Cerebellum (tissue), 4 donors: ENCODE measurements at places on chromosomes 4 and X.

GRCh38 chr4:61511716-61512488, 311.8 kb downstream of the ADGRL3 start:
- DNase-seq: no peak

DNA sequence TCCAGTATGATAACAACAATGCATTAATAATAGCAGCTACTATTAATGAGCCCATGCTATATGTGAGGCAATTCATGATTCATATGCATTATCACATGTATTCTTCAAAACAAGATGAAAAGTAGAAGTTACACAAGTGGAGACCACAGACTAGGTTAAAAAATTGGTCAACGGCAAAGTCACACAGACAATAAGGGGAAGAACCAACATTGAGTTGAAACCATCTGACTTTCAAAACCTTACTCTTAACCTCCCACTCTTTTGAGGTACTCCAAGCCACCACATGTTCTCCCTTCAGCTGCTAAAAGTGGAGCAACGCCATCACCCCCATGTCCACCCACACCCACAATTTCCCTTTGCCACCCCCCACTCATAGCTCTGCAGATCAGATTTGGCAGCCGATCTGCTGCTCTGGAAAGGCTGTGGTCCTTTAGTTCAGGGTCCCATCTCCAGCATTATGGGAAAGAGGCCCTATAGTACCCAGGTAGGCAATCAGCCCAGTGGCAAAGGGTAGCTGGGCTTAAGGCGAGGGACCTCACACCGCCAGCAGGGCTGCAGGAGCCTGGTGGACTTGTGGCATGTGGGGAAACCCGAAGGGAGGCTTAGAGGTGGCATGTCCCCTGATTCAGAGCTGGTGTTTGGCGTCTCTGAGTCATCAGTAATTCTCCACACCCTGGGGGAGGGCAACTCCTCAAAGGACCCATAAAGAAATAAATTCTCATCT, 33.5 kb upstream of the CYBB start:
- DNase-seq: no peak

DNA sequence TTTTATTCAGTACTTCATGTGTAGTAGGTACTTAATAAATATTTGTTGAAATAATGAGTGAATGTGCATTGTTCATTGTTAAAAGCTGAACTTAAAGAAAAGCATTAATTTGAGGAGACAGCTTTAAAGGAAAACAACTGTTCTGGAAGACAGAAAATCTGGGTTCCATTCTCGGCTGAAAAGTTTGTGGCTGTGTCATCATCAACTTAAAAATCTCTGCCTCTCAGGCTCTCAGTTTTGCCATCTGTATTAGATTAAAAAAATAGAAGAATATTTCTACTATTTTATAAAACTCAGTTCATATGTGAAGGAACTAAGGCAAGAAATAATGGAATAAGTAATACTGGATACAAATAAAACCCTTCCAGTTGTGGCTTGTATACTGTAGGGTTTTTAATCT, 62.5 kb downstream of the FSTL5 start:
- no peak for DNase-seq

DNA sequence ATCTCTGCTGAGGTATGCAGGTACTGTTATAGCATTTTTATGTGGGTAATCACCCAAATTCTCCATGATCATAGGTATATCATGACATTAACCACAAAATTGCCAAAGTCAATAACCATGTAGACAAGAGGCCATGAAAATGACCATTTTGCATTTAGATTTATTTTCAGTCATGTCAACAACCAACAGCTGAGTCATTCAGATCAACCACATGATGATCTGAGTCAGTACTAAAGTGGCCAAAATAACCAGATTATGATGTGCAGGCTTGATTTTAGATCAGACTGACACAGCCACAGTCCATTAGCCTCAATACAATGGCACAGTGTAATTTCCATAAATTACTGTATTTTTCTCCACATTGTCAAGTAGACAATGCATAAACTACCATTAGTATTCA, 240.5 kb downstream of the GRIA3 start:
- no peak for DNase-seq

GRCh38 chr4:3867403-3868100, 101.4 kb downstream of the ADRA2C start:
- no peak for DNase-seq

DNA sequence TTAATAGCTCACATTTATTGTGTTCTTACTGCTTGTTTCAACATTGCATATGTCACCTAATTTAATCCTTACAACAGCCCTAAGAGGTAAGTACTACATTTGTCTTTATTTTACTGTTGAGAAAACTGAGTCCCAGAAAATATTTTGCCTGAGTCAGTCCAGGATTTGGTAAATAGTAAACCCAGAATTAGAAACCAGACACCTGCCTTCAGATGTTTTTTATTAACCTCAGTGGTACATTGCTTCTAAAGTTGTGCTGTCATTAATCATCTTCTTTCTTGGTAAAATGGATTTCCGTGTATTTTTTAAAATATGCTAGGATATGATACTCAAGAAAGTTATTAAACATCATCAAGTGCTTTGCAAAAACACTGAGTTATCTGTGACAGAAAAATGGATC, 31.4 kb downstream of the USP53 start:
- DNase-seq: no peak

DNA sequence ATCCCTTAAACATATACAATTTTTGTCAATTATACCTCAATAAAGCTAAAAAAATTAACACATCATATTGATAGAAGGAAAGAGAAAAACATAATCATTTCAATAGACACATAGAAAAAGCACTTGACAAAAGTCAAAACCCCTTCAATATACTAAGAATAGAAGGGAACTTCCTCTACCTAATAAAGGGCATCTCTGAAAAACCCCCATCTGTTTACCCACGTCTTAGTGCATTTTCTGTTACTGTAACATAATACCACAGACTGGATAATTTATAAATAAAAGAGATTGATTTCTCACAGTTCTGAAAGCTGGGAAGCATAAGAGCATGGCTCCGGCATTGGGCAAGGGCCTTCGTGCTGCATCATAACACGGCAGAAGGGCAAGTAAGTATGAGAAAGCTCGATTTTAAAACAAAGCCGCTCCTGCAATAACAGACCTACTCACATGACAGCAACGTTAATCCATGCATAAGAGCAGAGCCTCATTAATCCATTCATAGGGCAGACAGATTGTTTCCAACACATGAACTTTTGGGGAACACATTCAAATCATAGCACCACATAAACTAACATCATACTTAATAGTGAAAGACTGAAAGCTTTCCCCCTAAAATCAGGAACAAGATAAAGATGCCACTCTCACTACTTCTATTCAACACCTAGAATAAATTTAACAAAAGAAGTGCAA, 15.7 kb downstream of the STEEP1 start:
- no peak for DNase-seq

GRCh38 chrX:140710710-140711109, 1.2 kb downstream of the LINC00632 start:
- DNase-seq: peak; percentile 71

DNA sequence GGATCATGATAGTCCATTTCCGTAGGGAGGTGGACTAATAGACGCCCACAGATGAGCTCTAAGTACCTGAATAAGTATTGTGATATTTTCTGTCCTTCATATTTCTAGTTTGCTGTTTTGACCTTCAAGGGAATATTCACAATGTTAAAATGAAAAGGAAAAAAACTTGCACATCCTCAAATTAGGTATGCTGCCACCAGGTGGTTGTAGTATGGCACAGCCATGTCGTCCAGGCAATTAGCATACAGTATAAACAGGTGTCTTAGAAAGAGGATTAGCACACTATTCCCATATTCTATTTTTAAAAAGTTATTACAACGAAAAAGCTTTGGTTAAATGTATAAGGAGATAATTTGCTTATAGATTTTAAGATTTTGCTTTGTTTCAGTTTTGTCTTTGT, 802.0 kb downstream of the RPA4 start:
- DNase-seq: no peak

DNA sequence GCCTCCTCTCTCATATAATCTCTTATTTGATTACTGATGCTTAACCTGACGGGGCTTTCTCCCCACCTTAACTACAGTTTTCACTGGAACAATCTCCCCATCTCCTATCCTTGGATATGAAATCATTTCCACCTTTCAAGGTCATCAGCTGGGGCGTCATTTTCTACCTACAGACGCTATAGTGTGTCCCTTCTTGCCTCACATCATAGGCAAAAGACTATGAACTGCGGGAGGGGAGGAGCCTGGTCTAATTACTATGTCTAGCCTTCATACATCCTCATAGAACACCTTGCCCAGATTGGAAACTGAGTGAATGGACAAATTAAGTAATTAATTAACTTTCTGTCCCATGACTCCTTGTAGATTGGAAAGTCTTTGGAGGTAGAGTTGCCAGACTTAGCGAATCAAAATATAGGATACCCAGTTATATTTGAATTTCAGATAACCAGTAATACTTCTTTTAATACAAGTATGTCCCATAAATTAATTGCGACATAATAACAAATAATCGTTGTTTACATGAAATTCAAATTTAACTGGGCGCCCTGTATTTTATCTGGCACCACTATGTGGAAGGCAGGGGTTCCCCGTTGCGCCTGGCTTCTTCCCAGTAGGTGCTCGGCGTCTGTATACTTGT, 752 bp upstream of the ATP6AP2 start:
- DNase-seq: peak; percentile 2

- DNase-seq: peak; percentile 54
Observed at GRCh38 chrX:19372170-19372546, 28.4 kb downstream of the PDHA1 start.

GRCh38 chrX:103789004-103789403, 12.4 kb downstream of the PLP1 start:
- no peak for DNase-seq

GRCh38 chr4:5804656-5805055, 88.2 kb downstream of the CRMP1 start:
- DNase-seq: no peak

GRCh38 chr4:111689214-111689613, 456.0 kb upstream of the FAM241A start:
- DNase-seq: no peak

- no peak for DNase-seq
Observed at GRCh38 chrX:31376408-31377022, 304.7 kb upstream of the FTHL17 start.
